ENCODE measurements at places on chromosomes 5 and 9.

DNA sequence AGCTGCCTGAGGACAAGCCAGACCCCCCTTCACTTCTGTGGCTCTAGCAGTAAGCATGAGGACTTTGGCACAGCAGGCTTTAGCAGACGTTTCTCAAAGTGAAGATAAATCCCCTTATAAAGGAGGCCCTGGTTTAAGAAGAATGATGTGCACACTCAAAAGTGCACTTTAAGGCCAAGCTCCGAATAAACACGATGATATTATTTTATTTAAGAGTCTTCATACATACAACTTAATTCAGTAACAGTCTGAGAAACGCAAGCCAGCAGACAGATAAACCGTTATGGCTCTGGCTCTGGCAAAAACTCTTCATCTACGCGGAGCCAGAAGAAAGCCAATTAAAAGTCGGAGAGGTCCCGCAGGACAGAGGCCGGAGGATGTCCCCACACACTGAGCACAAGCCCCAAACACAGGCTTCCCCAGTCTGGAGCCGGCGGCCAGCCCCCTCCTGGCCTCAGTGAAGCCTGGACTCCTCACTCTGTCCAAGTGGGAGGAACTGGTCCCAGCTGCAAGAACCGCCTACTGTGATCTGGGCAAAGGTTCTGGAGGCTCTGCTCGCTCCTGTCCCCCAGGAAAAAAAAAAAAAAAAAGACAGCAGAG, 44.6 kb downstream of the ADAMTS2 start:
- DNase-seq, result no peak

- no peak for DNase-seq
Observed at GRCh38 chr5:172648755-172649154, 7.7 kb downstream of the NEURL1B start.

GRCh38 chr9:131382850-131383729, 10.8 kb upstream of the PRRC2B start:
- DNase-seq, result peak; percentile 48

- no peak for DNase-seq
Observed at GRCh38 chr9:14173713-14174112, 140.2 kb downstream of the NFIB start.

Data from BJ (cell line).